ENCODE measurements at places on chromosomes 5 and 9.
A peak's percentile ranks its signal among the peaks of the same experiment; 100 is the strongest.

- DNase-seq, result peak; percentile 14
Observed at GRCh38 chr5:124706729-124707361, 39.6 kb downstream of the ZNF608 start.

DNA sequence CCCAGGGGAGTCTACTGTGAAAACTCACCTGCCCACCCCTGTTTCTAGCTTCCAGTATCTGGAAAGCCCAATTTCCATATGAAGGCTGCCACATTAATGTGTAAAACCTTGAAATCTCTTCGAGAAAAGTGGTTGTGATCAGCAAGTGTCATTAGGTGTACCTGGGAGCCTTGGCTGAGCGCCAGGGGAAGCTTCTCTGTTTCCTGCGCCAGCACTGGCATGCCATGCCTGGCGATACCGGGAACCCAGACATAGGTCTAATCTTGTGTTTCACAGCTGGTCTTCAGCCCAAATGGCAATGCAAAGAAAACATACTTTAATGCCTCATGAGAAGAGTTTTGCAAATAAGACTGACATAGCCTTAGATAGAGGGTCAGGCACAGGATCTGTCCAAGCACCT is 101.6 kb downstream of the TENT4A start:
- no peak for DNase-seq

DNA sequence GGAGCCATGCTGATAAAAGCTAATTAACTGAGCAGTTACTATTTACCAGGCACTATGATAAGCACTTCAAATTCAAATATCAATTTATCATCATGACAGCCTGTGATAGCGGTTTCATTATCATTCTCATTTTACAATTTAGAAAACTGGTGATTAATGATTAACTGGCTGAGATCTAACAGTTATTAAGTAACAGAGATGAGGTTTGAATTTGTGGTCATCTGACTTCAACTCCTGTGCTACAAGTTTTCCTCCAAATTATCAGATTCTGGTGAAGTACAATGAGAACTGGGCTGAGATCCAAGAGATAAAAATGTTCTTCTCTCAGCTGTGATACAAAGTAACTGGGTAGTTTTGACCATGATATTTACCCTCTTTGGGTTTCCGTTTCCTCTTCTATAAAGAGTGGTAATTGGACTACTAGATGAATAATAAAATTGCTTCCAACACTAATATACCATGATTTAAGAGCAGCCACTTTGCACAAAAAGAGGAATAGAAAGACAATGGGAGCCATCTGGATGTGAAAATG is 74.5 kb upstream of the CCNG1 start:
- DNase-seq, result peak; percentile 1

DNA sequence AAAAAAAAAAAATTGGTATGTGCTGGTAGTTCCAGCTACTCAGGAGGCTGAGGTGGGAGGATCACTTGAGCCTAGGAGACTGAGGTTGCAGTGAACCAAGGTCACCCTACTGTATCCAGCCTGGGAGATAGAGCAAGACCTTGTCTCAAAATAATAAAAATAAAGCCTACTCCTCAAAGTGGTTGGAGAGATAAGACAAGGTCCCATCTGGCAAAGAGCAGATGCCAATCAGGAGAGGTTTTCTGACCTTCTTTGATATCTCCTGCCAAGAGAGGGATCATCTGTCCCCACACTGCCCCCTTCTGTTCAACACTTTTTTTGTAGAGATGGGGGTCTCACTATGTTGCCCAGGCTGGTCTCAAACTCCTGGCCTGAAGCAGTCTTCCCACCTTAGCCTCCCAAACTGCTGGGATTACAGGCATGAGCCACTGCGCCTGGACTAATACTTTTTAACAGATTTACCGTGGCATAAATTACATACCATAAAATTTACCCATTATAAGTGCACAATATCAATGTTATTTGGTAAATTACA is 64.7 kb downstream of the SH3PXD2B start:
- DNase-seq, result no peak
